ENCODE measurements at places on chromosomes 11 and 22.

DNA sequence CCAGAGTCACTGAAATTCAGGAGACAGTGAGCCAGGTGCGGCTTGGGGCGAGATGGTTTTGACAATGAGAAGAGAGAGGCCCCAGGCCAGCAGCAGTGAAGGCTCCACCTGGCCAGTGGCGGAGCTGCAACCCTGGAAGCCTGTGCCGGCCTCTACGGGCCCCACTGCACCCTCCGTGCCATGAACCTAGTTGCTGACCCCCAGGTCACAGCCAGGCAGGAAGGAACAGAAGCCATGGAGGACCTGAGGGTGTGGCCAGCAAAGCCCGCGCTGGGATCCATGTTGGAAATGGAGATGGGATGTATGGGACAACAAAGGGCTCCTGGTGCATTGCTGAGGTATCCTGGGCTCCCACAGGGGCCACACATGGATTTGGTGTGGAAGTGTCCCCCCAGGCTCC, 1528.5 kb downstream of the BRD1 start:
- no peak for DNase-seq

- no peak for DNase-seq
Observed at GRCh38 chr11:36088266-36088972, 144.6 kb downstream of the LDLRAD3 start.

GRCh38 chr22:46963672-46964545, 201.5 kb downstream of the TBC1D22A start:
- DNase-seq: no peak

- DNase-seq: peak; percentile 76
Observed at GRCh38 chr11:125593114-125593820, 615 bp downstream of the STT3A start.

DNA sequence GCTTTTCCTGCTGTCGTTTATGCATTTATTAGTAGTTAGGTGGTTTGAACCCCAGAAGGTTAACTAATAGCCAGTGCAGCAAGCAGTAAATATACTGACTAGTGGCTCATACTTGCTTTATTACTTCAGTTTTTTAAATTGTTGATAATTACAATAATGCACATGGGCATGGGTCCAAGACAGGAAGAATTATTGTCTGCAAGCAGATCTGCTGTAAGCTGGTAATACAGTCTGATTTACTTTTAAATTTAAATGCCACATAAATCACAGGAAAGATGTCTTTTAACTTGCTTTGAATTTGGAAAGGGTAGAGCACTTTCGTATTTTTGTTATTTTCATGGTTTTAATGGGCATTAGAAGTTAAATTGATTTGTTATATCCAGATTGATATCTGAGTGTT, 27.1 kb downstream of the APLP2 start:
- no peak for DNase-seq

GRCh38 chr11:75242722-75243600, 2.4 kb downstream of the TPBGL start:
- no peak for DNase-seq

- no peak for DNase-seq
Observed at GRCh38 chr11:75135021-75135650, 15.8 kb upstream of the SLCO2B1 start.

GRCh38 chr11:130890039-130890745, 26.1 kb downstream of the SNX19 start:
- no peak for DNase-seq

DNA sequence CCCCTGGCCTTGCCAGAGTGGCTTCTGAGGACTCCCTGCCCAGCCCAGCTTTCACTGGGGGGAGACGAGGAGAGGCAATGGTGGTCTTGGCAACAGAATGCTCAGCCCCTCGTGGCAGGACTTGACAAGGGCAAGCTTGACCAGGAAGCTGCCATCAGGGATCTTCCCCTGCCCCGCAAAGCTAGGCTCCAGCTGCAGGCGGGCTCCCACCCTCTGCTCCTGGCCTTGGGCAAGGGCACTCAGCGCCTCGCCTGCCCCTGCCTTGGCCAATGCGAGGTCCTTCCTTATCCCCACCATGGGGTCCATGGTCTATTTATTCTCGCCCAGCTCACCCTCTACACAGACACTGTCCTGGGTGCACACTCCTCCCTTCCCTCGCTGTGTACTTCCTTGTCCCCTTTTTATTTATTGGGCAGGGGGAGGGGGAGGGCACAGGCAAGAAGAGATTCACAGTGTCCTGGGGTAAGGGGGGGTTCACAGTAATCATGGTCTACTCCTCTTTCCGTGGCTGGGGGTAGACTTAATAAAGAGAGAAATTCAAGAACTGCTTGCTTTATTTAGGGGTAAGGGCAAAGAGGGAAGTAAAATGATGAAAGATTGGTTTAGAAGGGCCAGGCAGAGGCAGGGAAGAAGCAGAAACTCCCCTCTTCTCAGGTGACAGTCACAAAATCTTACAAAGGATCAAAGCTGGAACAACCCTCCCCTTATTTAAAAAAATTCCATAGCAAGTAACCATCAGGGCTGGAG, 1.6 kb downstream of the GPHA2 start:
- no peak for DNase-seq

- peak; percentile 11 for DNase-seq
Observed at GRCh38 chr11:43516316-43516850, 157.7 kb downstream of the TTC17 start.

DNA sequence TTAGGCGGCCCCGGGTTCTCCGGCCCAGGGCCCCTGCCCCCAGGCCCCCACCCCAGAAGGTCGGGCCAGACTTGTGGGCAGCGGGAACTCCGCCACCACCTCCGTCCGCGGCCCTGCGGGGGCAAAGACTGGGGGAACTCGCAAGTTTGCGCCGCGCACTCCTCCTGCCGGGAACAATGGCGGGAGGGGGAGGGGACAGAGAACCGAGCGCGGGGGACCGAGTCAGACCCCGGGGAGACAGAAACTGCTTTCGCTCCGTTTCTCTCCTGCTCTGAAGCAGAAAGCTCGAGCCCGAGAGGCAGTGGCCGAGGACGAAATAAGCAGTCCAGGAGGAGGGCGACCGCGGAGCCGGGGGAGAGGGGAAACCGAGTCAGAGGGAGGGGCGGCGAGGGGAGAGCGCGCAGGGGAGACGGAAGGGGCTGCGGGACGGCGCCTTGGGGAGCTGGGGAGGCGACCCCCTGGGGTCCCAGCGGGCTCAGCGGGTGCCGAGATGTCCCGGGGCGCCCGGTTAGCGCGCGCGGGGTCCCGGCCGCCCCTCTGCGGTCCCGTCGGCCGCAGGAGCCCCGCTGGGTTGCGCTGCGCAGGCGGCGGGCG, 555 bp downstream of the TP53I11 start:
- peak; percentile 63 for DNase-seq

GRCh38 chr11:101126551-101127196, 2.9 kb downstream of the PGR start:
- peak; percentile 5 for DNase-seq

DNA sequence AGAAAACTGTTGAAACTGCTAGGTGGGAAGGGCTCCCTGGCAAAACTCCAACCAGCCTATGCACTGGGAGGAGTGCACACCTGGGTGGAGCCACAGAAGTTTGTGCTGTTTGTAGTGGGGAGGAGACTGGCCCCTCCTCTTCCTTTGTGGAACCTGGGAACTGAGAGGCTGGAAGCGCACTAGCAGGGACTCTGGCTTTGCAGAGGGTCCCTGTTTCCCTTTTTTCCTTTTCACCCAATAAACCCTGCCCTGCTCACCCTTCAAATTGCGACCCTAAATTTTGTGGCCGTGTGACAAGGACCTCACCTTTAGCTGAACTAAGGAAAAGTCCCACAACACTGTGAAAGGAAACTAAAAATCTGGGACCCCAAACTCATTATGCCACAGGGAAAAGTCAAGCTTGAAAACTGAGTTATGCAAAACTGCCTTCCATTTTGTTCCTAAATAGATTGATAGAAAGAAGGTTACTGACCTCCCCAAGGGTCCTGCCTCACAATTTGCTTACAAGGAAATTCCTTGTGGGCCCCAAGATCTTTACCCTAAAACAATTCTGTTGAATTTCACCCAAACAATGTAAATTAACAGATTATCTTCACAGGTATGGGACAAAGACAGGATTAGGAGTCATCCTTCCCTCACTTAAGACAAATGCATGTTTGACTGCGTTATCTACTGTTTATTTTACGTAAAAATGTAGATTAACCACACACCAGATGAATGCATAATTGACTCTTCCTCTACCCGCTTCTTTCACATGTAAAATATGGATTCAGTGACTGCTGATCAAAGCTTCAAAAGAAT, 81.0 kb downstream of the SLC36A4 start:
- DNase-seq: no peak

GRCh38 chr11:2933375-2934020, 4.3 kb upstream of the PHLDA2 start:
- no peak for DNase-seq

- no peak for DNase-seq
Observed at GRCh38 chr11:115720602-115721245, 216.5 kb upstream of the CADM1 start.

GRCh38 chr11:85531191-85531897, 95.8 kb downstream of the DLG2 start:
- DNase-seq: no peak

- no peak for DNase-seq
Observed at GRCh38 chr11:94150056-94150455, 21.4 kb downstream of the PANX1 start.

- DNase-seq: no peak
Observed at GRCh38 chr22:30751529-30751928, 56.9 kb downstream of the OSBP2 start.

DNA sequence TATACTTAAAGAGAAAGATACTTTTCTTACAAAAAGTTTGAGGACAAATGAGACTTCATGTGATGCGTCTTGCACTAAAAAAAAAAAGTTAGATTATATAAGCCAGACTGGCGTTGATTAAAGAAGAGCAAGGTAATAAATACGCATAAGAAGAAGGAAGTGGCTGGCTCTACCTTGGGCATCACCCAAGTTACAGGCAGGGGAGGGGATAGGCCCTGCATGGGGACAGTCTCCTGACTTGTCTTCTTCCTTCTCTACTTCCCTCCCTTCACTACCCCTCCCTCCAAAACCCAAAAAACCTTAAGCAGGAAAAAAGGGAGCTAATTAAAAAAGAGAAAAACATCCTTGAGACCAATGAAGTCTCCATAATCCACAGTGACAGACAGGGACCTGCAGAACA, 22.3 kb upstream of the TMA7B start:
- DNase-seq: no peak

DNA sequence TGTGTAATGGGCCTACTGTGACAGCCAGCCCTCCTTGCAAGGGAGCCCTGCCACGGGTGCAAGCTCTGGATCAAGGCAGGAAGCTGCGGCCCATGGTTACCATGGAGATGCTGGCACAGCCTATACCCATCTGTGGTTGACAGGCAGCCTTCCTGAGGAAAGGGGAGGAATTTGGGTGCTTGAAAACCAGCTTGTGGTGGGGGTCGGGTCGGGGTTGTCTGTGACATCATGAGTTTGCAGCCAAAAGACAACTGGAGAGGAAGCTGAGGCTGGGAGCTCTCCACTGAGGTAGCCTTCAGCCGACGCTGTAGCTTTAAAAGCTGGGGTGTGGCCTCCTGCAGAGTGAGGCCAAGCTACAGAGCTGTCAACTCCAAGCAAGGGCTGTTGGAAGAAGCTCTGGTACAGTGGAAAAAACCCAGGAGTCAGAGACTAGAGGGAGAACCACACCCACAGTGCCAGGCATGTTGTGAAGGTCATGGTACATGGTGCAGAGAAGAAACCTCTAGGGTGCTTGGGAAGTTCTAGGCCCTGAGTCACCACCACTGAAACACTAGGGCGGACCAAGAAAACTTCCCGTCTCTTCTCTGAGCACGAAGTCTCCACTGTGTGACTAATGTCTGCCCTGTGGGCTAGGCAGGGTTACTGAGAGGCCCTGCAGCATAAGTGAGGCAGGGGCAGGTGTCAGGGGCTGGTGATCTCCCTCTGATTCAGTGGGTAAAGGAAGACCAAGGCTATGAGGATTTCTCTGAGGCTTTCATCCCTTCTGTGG, 10.8 kb upstream of the LDHA start:
- DNase-seq: peak; percentile 4

- no peak for DNase-seq
Observed at GRCh38 chr22:46753761-46754109, 8.7 kb upstream of the TBC1D22A start.

DNA sequence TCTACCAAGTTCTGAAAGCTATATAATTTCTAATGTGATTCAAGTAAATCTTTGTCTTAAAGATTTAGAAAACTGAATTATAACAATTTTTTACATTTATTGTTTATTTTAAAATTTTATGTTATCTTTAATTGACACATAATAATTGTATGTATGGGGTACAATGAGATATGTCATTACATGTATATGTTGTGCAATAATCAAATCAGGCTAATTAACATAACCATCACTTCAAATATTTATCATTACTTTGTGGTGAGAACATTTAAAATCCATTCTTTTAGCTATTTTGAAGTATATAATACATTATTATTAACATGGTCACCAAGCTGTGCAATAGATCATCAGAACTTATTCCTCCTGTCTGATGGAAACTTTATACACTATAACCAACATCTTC, 181.1 kb downstream of the DDX10 start:
- no peak for DNase-seq

DNA sequence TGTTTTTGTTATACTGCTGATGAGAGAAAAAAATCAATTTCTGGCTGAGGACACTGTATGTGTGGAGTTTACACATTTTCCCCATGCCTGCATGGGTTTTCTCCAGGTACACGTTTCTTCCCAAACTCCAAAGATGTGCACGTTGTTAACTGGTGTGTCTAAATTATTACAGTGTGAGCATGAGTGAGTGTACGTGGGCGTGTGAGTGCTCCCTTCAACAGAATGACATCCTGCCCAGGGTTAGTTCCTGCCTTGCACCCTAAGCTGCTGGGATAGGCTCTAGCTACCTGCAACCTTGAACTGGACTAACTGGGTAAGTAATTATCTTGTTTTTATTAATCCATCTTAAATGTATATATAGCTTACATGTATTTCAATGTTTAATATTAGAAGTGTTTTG, 5.5 kb downstream of the NPAT start:
- DNase-seq: no peak

DNA sequence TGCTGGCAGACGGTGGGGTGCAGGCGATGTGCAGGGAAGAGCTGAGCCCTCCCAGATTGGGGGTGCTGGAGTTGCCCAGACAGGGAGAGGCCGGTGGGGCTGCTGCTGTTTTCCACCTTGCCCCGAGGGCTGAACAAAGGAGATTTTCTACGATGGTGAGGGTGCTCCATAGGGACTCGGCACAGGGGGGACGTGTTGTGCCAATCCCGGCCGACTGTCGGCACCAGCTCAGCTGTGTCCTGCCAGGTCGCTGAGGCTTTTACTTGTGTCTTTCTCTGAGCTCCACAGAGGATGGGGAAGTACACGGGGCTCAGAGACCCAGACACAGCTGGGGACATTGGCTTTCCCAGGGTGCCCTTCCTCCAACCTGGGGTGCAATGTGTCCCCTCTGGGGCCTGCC, 816.8 kb downstream of the BRD1 start:
- no peak for DNase-seq

GRCh38 chr11:119290894-119291497, 25.9 kb downstream of the MCAM start:
- no peak for DNase-seq

DNA sequence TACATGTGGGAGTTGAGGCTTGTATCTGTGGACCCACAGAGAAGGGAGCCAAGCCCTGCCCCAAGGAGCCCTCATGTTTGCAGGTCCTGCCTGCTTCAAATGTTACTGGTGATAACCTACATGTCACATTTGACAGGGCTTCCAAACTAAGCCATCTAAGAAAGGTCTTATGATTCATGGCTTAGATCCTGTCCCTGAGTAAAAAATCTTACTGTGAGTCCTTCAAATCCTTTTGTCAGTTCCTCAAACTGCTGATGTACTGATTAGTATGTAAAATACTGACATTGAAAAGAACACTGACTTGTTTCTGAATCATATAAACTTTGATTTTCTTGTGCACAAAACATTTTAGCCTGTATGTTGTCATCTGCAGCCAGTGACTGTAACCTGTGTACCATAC, 1.0 kb upstream of the PANX1 start:
- DNase-seq: no peak
